ENCODE measurements at places on chromosomes 1 and 21.

DNA sequence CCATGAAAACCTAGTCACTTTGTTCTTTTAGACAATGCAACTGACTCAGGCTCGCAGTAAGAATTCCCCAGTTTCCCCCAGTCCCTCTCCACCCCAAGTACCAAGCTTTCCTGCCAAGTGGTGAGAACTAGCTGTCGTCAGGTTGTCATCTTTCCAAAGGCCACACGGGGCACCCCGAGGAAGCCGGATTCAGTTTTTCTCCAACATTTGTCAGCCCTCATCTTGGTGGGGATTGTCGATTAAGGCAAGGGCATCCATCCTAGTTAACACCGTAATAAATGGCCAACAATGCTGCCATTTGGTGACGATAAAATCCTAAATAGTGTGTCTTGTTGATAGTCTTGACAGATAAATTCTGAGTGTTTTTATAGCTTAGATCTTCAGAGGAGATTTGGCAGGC lies 55.9 kb upstream of the PROX1 start:
- no peak for DNase-seq

- no peak for DNase-seq
Observed at GRCh38 chr1:23044035-23044434, 24.8 kb downstream of the KDM1A start.

GRCh38 chr1:29557066-29557465 lies 320.7 kb downstream of the PTPRU start:
- no peak for DNase-seq

GRCh38 chr1:157073944-157074685 lies 25.5 kb downstream of the ETV3L start:
- peak; percentile 81 for DNase-seq

DNA sequence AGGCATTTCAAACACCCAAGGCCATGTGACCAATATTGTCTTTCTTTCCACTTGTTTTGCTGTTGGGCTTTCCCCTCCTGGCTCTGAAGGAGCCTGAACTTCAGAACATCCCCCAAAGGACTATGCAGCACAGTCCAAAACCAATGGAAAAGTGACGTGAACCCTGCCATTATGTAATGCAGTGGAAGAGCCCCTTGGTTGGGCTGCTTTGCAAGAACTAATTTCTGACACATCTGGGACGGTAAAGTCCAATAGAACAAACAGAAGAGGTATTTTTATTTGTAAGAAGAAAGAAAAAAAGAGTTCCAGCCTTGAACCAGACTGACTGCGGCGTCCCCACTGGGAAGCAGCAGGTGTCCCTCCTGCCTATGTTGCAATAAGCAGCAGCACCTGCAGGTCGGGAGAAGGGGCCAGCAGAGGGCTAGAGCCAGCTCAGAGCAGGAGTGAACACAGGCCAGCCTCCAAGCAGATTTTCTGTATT lies 116.7 kb downstream of the CDC7 start:
- no peak for DNase-seq

- DNase-seq, result no peak
Observed at GRCh38 chr1:231499148-231499763, 29.2 kb upstream of the TSNAX start.

GRCh38 chr1:16418823-16419425 lies 18.3 kb downstream of the SPATA21 start:
- DNase-seq, result no peak

DNA sequence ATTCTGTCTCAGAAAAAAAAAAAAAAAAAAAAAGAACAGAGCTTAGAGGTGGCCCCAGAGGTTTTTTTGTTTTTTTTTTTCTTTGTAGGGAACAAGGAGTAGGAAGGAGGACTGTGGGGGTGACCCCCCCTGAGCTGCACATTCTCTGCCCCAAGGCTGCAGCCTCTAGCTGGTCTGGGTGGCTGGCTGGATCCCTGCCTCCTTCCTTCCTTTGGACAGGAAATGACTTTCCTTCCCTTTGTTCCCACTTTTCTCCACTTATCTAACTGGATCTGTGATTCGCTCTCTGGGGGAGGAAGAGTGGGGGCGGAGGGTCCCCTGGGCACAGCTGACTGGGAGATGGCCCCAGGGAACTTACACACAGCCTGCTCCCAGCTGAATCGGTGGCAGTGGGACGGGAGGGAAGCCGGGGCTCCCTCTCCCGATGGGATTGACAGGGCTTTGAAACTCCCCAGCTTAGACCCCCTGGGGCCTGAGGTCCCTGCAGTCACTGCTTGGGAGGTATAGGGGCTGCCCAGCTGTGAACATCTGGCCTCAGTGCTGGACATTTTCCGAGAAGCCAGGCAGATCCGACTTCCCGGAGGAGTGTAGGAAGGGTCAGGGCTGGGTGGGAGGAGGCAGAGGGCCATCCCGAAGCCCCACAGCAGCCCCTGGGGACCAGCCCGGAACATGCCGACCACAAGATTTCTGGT lies 2.1 kb downstream of the FBLIM1 start:
- peak; percentile 76 for DNase-seq

DNA sequence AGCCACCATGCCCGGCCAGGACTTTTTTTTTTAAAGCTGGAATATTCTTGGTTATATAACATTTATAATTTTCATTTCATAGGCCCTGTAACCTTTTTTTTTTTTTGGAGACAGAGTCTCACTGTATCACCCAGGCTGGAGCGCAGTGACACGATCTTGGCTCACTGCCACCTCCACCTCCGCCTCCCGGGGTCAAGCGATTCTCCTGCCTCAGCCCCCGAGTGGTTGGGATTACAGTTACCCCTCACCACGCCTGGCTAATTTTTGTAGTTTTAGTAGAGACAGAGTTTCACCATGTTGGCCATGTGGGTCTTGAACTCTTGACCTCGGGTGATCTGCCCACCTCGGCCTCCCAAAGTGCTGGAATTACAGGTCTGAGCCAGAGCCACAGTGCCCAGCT lies 12.6 kb downstream of the ZYG11B start:
- no peak for DNase-seq

DNA sequence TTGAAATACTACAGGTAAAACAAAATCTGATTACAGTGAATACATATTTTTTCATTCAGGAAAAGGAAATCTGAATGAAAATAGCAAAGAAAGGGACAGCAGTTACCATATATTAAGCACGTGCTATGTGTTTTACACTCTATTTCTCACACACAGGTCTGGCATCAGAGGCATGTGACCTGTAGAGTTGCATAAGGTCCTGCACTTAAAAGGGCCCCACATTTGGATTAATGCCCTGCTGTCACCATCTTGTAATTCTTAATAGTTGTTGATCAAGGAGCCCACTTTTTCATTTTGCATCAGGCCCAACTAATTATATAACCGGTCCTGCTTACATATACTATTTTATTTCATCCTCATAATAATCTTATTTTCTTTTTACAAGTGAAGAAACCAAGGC lies 125.8 kb downstream of the LRRC40 start:
- DNase-seq, result no peak

GRCh38 chr1:24437631-24438396 lies 22.2 kb downstream of the NIPAL3 start:
- DNase-seq, result no peak

DNA sequence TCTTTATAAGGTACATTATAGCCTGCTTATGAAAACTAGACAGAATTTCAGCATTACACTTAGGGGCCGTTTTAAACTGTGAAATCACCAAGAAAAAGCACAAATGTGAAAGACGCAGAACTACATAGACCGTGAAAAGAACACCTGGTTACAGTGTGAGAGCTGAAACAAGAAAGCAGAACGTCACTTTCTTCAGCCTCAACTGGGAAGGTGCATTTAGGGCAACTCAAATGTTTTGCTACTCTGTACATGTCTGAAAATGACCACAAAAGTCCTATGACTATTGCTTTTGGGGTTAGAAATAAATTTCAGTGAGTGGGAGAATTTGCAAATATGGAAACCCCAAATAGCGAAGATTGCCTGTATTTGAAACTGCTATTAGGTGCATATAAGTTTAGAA lies 268.7 kb downstream of the OLFM3 start:
- no peak for DNase-seq

DNA sequence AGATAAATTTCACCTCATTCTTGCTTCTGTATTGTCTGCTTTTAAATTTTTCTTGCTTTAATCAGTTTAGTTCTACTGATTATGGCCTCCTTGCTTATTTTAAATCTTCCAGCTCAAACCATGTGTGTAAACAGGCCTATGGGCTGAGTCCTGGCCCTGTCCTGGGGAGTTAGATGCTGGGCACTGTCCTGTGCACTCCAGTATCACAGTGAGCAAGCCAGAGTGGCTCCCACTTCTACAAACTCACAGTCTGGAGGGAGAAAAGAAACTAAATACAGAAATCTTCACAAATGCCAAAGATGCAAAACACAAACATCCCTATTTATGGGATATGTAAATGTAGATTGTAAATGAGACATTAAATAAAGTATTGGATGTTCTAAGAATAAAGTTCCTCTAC lies 101.1 kb upstream of the POGK start:
- DNase-seq, result no peak

DNA sequence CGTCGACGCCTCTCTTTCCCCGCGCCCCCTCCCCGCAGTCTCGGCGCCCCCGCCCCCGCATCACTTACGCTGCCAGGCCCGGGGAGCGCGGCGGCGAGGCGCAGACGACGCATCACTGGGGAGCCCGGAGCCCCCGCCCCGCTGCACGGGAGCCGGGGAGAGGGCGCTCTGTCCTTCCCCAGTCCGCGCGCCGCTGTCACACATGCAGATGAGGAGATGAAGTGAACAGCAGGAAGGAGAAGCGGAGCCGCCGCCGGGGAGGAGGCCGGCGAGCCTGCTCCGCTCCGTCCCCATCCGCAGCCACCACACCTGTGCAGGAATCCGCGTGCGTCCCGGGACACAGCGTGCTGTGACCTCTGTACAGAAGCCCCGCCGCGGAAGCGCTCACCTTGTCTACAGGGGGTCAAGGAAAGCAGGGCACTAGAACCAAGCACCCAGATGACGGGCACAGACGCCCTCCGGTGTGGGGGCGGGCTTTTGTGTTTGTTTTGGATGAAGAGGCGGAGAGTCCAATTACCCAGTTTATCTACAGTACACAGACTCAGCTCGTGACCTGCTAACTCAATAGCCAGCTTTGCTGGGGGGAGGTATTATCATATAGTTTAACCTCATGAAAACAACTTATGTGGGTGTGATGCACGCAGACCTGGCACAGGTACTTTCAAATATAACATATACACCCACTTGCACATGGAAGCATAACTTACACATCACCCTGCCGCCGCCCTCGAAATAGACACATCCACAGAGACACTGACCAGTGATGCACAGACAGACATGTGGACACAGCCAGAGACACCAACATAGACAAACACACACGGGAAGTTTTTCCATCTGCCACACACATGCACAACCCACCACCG lies 12.4 kb downstream of the KLHDC8A start:
- DNase-seq, result no peak

GRCh38 chr1:168187177-168187576 lies 8.4 kb downstream of the TIPRL start:
- DNase-seq, result peak; percentile 23

- DNase-seq, result no peak
Observed at GRCh38 chr1:230519246-230519645, 93.1 kb upstream of the PGBD5 start.
